ENCODE measurements at places on chromosomes 4 and X.
A peak's percentile ranks its signal among the peaks of the same experiment; 100 is the strongest.

DNA sequence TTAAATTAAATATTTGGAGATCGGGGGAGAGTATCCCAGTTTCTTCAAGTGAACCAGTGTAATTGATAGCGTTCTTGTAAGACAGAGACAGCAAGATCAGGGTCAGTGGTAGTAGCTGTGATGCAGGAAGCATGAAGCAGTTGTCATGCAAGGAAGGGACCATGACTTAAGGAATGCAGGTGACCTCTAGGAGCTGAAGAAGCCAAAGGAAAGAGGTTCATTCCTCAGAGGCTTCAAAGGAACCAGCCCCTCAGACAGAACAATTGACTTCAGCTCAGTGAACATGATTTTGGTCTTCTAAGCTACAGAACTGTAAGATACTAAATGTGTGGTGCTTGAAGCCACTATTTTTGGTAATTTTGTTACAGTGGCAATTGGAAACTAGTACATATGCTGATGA lies 51.6 kb downstream of the GLRB start:
- DNase-seq: no peak

DNA sequence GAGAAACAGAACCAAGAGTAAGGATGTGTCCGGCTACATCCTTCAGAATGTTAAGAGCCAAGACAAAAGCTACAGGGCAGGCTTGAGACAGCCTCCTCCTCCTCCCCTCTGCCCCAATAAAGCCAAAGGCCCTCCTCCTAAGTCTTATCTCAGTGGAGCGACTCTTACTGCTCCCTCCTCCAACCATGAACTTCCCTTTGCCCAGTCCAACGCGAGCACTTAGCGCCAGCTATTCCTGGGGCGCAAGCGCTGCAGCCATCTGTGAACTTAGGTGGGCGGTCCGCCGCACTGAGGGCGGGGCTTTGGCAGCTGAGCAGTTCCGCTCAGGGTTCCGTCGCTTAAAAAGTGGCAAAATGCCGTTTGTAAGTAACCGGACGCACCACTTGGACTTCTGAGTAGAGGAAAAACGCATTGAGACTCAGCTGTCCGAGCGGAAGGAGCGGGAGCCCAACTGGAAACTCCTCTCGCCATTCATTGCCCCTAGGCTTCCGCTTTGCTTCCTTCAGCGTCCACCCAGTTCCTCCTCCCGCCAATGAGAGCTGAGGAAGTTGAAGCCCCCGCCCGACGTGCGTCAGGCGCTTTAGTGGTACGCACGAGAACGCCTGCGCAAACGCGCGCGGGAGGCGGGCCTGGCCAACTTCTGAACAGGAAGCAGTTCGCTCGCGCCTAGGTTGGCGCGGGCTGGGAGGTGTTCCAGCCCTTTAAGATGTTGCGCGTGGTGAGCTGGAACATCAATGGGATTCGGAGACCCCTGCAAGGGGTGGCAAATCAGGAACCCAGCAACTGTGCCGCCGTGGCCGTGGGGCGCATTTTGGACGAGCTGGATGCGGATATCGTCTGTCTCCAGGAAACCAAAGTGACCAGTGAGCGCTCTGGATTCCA lies at the start of gene APEX2:
APEX2 (plus strand) TSS at position 647 of the 882 bp plus-strand sequence; CDS start at position 707, 60 bp downstream.
- peak; percentile 63 for DNase-seq

DNA sequence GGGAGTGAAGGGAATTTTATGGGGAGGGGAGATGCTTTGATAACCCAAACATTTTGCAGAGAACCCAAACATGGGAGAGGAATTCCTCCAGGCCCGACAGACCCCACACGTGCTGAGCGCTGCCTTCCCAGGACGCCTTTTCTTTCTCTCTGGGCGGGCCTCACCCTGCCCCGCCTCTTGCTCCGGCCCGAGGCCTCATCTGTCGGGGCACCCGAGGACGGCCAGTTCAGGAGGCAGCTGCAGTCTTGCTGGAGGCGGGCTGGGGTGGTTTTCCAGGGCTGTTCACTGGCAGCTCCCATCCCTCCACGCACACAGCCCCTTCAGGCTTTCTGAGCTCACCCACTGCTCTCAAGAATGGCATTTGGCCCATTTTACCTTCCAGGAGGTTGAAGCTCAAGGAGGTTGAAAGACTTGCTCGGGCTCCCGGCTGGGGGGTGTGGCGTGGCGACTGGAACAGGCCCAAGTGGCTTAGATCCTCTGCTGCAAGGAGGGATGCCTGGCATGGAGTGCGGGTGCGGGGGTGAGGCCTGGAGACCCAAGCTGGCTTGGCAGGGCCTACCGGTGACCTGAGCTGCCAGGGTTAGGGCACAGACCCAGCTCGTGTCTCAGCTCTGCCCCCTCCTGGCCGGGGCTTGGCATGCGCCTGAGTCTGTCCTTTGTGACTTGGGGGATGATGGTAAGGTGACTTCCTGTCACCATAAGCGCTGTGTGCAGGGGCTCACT lies 99.2 kb downstream of the PSAPL1 start:
- peak; percentile 79 for DNase-seq

DNA sequence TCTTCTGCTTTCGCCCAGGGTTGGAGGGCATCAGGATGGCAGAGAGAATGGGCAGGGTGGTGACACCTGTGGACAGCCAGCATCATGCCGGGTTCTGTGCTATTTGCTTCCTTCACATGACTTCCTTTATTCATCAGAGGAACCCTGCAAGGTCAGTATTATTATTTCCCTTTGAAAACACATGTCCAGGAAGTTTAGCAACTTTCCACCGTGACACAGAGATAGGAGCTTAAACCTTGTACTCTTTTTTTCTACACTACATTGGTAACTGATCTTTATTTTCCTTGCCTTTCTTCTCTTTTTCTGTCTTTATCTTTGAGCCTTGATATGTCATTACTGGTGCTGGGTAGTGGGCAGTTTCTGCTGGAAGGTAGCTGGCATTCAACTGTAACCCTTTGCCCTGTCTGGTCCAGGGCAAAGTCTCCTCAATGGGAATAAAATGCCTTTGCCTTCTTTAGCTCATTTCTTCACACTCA lies 5.0 kb upstream of the MGST2 start:
- no peak for DNase-seq

GRCh38 chrX:24648495-24648894 lies 1.3 kb upstream of the PCYT1B start:
- DNase-seq: no peak

Data from neural crest cell (in vitro differentiated cells).